RPMI8226 (cell line): ENCODE measurements at places on chromosomes 6 and 20.

- no peak for DNase-seq
Observed at GRCh38 chr20:39944861-39945260, 744.2 kb downstream of the MAFB start.

- no peak for DNase-seq
Observed at GRCh38 chr6:75077701-75078100, 128.2 kb downstream of the COL12A1 start.

- DNase-seq, result no peak
Observed at GRCh38 chr6:134216301-134217010, 101.5 kb downstream of the SGK1 start.

DNA sequence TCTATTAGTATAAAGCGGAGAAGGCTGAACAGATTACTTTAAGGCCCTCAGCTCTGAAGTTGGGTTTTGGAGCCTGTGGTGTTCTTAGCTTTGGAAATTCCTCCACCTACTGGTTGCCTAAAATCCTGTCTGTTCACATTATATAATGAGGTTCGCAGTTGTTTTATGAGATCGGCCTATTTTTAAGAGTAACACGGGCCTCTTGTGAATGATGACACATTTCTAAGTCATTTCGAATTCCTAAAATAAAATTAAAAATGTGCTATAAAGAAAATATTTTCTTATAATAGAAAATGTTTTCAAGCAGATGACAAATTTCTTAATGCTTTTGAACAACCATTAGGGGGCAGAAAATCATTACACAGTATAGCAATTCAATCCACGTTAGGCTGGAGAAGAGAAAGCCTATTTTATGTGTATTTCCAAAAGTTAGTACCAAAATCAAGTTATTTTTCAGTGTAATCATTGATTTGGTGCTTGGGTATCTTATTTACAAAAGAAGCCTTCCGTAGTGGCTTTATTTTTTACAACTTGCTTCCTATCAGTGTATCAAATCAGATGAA lies 15.8 kb upstream of the FAM8A1 start:
- DNase-seq, result peak; percentile 67

DNA sequence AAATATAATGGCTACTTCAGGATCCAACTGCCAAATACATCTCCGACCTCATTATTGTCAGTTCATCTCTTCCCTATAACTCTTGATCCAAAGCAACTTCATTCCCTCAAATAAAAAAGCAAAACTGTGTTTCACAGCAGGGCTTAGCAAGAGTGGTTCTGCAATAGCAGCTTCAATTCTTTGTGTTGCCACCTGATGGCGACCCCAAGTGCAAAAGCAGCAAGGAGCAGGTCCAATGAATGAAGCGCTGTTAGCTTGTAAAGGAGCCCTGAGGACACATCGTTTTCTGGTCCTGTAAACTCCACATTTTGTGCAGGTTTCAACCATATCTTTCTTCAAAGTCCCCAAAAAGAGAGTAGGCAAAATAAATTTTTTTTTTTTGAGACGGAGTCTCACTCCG lies 19.6 kb downstream of the RTN4IP1 start:
- DNase-seq, result peak; percentile 5

DNA sequence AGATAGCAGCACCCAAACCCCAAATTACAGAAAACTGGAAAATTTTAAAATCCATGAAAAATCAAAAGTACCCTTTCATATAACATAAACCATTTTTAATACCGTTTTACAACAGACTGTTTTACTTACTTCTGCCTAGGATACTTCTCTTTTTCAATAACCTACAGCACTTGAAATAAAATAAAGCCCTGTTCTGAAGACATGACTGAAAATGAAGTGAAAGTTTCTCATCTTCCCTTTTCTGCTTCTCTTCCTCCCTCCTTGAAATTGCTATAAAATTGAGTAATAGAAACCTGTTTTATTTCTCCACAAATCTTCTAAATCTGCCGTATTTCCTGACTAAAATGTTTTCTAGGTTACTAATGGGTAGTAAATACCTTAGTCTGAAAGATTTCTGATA lies 20.3 kb downstream of the MMS22L start:
- DNase-seq, result no peak

DNA sequence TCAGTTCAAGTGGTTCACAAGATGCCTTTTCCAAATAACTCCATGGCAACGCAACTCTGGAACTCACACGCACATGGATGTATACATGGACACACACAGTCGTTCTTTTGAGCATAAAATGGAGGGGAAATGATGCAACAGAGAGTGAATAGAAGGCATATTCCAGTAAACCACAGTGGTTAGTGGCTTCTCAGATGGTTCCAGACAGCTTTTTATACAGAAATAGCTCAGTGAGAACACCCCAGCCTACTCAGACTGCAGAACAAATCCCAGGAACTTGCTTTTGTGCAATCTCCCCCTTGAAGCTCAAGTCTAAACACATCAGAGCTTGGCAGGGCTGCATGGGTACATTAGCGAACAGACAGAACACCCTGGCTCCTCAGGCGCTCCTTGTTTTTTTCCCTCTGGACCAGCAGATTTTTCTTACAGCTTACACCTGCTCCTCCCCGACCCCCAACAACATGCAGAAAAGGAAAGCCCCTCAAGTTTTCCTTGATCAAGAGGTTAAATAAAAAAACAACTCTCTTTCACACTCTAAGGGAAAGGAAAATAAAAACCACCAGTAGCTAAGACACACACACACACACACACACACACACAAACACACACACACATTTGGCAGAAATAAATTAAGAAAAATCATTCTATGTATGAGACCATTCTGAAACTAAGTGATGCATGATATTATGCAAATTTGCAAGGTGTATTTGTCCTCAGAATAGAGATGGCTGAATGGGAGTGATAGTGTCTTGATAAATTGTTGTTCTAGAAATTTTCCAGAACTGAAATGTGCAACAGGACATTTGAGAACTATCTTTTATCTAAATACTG lies 51.2 kb upstream of the RANBP9 start:
- no peak for DNase-seq

DNA sequence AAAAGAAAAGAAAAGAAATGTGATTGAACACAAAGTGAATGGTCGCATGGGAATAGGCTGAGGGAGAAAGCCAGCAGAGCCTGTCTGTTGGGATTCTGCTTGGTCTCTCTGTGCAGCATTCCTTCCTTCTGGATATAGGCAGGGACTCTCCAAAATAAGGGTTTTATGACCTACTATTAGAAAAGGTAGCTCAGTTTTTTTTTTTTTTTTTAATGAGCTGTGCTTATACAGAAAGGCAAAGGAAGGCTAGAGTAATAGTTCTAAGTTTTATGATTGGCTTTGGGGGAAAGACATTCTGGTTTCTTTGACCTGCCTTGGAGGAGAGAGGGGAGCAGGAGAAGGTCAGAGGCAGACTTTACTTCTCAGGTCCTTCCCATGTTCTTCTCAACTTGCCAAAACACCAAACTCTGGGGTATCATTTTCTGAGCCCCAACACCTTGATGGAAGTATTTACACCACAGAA lies 18.8 kb upstream of the IER3 start:
- DNase-seq, result no peak

GRCh38 chr20:57467742-57468141 lies 57.2 kb downstream of the CTCFL start:
- DNase-seq, result no peak

DNA sequence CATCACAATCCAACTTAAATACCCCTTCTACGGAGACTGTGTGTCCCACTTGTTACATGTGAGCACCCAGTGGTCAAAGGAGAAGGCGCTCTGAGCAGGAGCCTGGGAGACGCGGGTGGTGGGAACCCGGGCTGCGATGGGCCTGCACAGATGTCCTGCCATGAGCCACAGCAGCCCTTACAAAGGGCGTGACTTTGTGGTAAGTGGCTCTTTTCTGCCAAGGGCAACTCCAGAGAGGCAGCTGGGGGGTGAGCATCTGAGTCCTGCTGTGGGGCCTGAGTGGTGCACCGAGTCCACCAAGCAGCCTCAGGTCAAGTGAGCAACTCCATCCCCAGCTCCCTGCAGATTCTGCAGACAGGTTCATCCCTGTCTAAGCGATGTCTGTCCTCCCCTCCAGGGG lies 33.6 kb upstream of the CST7 start:
- no peak for DNase-seq

DNA sequence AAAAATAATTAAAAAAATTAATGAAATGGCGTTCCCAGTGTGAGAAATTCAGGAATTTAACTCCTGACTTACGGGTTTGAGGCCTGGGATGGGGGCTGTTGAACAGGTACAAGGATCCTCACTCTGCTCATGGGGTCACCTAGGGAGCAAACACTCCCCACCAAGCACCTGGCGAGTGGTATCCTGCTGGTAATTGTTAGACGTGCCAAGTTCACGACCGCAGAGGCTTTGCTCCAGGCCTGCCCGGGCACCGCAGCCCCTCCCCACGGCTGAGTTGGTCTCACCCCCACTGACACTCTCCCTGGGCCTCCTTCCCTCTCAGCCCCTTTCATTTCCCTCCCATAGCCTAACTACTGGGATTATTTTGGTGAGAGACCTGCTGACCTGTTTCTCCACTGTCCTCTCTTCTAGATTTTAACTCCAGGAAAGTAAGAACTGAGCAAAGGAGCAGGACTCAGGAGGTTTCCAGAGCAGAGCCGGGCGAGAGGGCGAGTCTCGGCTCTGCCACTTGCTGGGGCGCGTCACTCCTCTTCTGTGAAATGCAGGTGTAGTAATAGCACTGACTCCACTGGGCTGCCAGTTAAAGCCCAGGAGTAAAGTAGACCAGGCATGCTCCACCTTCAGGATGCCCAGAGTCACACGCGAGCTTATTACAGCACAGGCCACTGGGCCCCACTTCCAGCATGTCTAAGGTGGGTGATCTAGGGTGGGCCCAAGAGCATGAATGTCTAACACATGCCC lies 22.8 kb downstream of the BMP7 start:
- peak; percentile 40 for DNase-seq
